Fibroblast of skin of scalp (primary cell): ENCODE measurements at places on chromosomes 6 and 20.

GRCh38 chr6:30325150-30325872 is 1.4 kb upstream of the TRIM39 start:
- DNase-seq = peak; percentile 47

- no peak for DNase-seq
Measured at GRCh38 chr20:50717974-50718761, 13.2 kb upstream of the PARD6B start.

DNA sequence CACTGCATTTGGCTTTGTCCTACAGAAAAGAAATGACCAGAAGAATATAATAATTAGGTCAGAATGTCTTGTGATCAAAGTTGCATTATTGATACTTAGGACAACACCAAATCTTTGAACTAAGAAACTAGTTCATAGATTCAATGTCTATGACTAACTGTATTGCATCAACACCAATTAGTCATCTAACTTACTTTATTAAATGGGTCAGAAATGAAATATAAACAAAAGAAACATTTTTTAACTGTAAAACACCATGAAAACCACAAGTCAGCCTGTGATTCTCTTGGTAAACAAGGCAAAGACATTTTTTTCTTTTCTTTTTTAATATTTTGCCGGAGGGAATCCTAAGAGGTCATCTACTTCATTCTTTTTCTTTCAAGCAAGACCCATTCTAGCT is 114.1 kb upstream of the HDDC2 start:
- peak; percentile 64 for DNase-seq

- DNase-seq = peak; percentile 2
Measured at GRCh38 chr6:123380257-123380656, 256.5 kb downstream of the TRDN start.

GRCh38 chr6:136323431-136324112 is 33.9 kb upstream of the BCLAF1 start:
- DNase-seq = peak; percentile 28

DNA sequence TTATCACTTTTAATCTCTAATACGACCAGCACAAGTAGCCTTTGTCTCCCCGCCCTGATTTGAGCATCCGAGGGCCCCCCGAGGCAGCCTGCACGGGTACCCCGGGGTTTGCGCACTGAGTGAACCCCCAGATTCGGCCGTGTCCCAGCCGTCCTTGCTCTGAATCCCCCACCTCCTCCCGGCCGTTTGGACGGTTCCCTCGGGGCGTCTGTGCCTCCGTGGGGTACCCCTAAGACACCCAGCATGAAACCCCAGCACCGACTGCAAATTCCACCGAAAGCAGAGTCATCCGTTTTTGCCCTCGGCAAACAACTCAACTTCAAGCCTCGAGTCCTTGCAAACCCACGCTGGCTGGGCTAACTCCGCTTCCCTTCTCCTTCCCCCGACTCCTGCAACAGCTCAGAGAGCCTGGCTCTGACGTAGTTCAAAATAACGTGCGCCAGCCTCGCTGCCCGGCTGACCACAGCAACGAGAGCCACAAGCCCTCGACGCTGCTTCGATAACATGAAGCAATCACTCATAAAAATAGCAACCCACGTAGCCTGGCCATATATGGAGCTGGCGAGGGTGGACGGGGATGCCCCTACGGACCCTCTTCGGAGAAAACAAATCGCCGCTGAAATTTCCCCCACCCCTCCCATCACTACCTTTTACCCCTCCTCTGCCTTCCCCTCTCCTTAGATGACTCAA is 764 bp upstream of the SNAP25 start:
- peak; percentile 65 for DNase-seq

DNA sequence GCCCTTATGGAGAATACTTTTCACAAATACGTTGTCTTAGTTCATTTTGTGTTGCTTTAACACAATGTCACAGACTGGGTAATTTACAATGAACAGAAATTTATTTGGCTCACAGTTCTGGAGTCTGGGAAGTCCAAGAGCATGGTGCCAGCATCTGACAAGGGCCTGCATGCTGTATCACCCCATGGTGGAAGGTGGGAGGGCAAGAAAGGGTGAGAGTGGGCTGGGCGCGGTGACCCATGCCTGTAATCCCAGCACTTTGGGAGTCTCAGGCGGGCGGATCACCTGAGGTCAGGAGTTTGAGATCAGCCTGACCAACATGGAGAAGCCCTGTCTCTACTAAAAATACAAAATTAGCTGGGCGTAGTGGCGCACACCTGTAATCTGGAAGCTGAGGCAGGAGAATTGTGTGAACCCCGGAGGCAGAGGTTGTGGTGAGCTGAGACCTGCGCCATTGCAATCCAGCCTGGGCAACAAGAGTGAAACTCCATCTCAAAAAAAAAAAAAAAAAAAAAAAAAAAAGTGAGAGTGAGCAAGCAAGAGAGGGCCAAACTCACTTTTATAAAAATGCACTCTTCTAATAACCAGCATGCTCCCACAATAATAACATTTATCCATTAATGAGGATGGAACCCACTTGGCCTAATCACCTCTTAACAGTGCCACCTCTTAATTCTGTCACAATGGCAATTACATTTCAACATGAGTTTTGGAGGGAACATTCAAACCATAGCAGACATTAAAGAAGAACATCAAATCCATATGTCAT is 36.1 kb downstream of the NCOA7 start:
- no peak for DNase-seq

GRCh38 chr6:10528158-10528981 is 7.2 kb downstream of the GCNT2 start:
- no peak for DNase-seq

DNA sequence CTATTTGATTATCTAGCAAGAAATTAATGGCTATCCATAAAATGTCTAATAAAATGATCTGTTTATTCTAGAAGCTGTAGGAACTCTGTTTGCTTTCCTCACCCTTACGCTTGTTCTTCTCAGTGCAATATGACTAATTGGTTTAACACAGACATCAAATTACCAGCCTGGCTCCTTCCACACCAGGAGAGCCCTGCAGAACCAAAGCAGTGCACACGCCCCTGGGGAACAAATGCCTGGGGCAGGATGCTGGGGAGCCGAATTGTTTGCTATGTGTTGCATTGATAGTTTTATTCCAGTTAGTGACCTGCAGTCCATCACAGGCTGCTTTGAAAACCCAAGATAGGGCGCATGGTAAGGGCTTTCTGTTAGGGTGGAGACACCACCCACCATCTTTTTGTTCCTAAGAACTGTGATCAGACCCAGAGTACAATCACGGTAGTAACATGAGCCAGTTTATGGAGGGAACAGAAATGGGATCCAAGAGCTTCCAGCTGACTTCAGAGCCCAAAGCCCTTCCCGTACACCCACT is 126.4 kb upstream of the CD93 start:
- DNase-seq = no peak

DNA sequence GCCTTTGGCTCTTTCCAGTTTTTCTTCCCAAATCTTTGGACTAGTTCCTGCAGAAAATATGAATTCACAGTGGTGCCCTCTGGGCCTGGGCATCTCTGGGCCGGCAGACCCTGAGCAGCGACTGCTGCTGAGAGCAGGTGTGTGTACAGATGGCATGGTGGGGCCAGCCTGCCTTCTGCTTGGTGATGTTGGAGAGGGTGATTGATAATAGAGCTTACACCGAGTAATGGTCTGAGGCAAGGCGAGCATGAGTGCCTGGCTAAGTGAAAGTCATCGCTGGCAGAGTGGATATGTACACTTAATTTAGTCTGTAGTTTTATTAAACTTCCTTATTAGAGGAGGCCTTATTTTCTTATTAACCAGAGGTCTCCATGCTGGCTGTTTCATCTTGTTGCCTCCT is 156.9 kb downstream of the CDKAL1 start:
- DNase-seq = no peak

- DNase-seq = peak; percentile 3
Measured at GRCh38 chr20:59146780-59147565, 16.6 kb upstream of the ZNF831 start.
